ENCODE measurements at places on chromosomes 16 and 17. TPM values are rescaled to one million over a fixed set of nuclear protein-coding genes. Genes with fewer than 3 reads are reported as not detected.

DNA sequence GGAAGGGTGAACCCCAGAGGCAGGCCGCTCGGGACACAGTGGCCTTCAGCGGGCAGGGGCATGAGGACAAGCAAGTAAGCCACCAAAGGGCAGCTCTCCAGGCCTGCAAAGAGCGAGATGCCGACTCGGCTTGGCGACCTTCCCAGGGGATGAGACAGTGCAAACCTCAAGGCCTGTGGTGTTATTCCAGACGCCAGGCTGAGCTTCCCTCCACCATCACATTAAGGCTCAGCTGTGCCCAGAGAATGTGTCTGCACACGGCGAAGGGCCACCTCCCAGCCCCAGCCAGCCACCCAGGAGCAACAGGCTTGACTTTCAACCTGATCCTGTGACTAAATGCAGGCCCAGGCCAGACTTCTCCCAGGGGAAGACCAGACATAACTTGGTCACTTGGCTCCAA, 251.4 kb downstream of the SOX9 start:
- no peak overlapping the region for H3K27ac ChIP-seq
- H3K4me1 ChIP-seq = peaks cover 3% of the 10 kb centered on the region
- peaks cover 3% of the 10 kb centered on the region for H3K27me3 ChIP-seq
- ATAC-seq = no peak

DNA sequence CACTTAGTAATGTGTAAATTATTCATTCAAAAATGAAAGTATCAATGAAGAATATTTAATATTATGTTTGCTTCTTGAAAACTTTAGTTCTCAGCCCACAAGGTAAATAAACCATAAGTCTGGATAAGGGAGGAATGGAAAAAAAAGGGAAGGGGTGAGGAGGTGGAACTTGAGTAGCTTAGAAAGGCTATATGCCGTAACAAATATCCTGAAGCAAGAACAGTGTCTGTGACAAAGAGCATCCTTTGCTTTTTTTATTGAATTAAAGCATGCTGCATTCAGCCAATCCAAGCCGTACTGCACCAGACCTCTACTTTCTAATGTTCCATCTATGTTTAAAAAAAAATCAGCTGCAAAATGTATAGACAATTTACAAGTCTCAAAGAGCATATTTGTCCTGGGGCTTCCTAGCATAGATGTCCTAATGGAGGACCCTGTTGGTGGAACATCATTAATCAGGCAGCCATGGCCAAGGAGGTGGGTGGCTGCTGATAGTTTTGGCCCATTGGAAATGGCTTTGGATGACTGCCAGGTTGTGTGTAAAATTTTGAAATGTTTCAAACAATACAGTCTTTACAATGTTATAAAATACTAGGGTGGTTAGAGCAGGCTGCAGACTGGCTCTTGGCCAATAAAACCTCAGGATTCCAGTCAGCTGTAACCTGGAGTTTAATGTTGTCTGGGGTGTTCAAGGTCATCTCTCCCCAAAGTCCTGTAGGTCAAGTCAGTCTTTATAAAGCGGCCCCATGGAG, 895.8 kb upstream of the SOX9 start:
- no peak overlapping the region for H3K27ac ChIP-seq
- no peak for ATAC-seq
- no peaks in the 10 kb centered on the region for H3K27me3 ChIP-seq
- H3K4me1 ChIP-seq = no peaks in the 10 kb centered on the region
- H3K4me3 ChIP-seq = no peak overlapping the region

GRCh38 chr16:67254801-67255552, 6.2 kb downstream of the SLC9A5 start:
- peaks cover 49% of the 10 kb centered on the region for H3K27me3 ChIP-seq
- no peaks in the 10 kb centered on the region for H3K4me1 ChIP-seq
- H3K4me3 ChIP-seq = no peak overlapping the region

DNA sequence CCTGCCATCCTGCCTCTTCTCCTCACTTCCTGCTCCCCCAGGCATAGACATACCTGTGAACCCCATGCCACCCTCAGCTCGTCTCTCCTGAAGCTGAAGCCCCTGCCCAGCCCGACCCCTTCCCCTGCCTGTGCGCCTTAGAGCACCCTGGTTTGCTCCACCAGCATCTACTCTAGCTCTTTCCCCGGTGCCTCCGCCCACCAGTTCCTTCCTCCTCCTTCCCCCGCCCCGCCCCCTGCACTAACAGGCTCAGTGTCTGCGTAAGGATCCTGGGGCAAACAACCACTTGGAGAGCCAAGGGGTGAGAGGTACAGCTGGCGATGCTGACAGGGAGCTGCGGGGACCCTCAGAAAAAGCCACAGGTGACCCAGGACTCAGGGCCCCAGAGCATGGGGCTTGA, 1.9 kb downstream of the GPR142 start:
- peaks cover 3% of the 10 kb centered on the region for H3K4me1 ChIP-seq
- H3K27ac ChIP-seq = no peak overlapping the region
- H3K36me3 ChIP-seq = no peaks in the 10 kb centered on the region
- H3K27me3 ChIP-seq = peaks cover 34% of the 10 kb centered on the region

DNA sequence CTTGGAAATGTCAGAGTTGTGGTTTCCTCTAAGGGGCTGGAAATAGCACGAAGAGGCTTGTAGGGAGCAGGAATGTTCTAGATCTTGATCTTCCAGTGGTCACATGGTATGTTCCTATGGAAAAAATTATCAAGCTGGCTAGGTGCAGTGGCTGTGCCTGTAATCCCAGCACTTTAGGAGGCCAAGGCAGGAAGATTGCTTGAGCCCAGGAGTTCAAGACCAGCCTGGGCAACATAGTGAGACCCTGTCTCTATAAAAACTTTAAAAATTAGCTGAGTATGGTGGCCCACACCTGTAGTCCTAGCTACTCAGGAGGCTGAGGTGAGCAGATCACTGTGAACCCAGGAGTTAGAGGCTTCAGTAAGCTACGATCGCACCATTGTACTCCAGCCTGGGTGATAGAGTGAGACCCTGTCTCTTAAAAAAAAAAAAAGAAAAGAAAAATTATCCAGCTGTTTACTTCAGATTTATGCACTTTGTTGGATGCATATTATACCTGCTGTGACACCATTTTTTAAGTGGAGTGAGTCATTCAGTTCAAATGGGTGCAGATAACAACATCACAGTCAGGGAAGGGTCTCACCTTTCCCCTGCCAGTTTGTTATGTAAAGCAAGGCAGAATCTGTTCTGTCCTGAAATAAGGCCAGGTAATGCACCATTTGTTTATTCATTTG, 65.7 kb upstream of the LYRM9 start:
- H3K4me1 ChIP-seq = no peaks in the 10 kb centered on the region
- ATAC-seq = no peak
- H3K36me3 ChIP-seq = no peaks in the 10 kb centered on the region
- H3K27me3 ChIP-seq = peaks cover 31% of the 10 kb centered on the region

GRCh38 chr17:27602721-27603420, 28.1 kb upstream of the LGALS9 start:
- H3K36me3 ChIP-seq = no peaks in the 10 kb centered on the region
- H3K27ac ChIP-seq = no peak overlapping the region
- H3K27me3 ChIP-seq = no peaks in the 10 kb centered on the region
- no peak overlapping the region for H3K4me3 ChIP-seq
- ATAC-seq = no peak

DNA sequence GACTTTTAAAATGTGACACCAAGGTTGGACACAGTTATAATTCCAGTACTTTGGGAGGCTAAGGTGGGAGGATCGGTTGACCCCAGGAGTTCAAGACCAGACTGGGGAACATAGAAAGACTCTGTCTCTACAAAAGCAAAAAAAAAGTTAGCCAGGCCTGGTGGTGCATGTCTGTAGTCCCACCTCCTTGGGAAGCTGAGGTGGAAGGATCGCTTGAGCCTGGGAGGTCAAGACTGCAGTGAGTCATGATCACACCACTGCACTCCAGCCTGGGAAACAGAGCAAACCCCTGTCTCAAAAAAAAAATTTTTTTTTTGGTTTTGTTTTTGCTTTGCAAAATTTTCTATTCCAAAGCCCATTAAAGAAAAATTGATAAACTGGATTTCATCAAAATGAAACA, 281.4 kb downstream of the BCAS3 start:
- no peak for ATAC-seq
- H3K27ac ChIP-seq = no peak overlapping the region
- no peak overlapping the region for H3K4me3 ChIP-seq
- H3K27me3 ChIP-seq = no peaks in the 10 kb centered on the region
- H3K36me3 ChIP-seq = no peaks in the 10 kb centered on the region

GRCh38 chr16:27743963-27744362, 194.0 kb downstream of the KATNIP start:
- H3K27ac ChIP-seq = no peak overlapping the region
- no peaks in the 10 kb centered on the region for H3K27me3 ChIP-seq
- no peak overlapping the region for H3K4me3 ChIP-seq
- peaks cover 4% of the 10 kb centered on the region for H3K4me1 ChIP-seq

DNA sequence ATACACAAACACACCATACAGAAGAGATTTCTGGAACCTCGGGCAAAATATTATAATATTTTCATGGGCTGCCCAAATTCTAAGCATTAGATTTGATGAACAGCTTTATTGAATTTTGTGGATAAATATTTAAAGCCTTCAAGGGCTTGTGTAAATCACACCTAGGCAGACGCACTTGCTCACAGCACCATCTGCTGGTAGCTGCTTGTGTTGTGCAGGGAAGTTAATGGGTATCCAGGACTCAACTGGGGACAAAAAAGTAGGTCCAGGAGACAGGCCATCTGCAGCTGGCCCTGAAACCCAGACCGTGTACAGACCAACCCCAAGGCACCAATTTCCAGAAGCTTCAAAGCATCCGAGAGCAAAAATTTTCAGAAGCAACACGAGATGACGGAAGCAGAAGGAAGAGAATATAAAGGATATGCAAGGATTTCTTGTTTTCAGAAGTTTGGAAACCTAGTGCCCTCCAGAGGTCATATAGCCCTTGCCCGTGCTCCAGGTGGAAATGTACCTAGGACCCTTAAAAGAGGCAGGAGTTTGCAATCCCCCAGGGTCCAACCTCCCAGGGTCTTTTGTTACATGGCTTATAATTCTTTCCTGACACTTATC, 140.0 kb downstream of the CHD9NB start:
- no peak overlapping the region for H3K4me3 ChIP-seq
- no peaks in the 10 kb centered on the region for H3K4me1 ChIP-seq
- no peak for ATAC-seq

- no peaks in the 10 kb centered on the region for H3K4me1 ChIP-seq
- H3K36me3 ChIP-seq = no peaks in the 10 kb centered on the region
- H3K4me3 ChIP-seq = no peak overlapping the region
- ATAC-seq = no peak
- no peaks in the 10 kb centered on the region for H3K27me3 ChIP-seq
- H3K27ac ChIP-seq = no peak overlapping the region
Measured at GRCh38 chr17:4409659-4410058, 24.1 kb upstream of the SPNS3 start.

- peak overlapping the region; percentile 47 for H3K27ac ChIP-seq
- no peaks in the 10 kb centered on the region for H3K4me1 ChIP-seq
- peak overlapping the region; percentile 48 for H3K4me3 ChIP-seq
- ATAC-seq = no peak
Measured at GRCh38 chr17:73165616-73166404, 1.0 kb downstream of the SSTR2 start.

DNA sequence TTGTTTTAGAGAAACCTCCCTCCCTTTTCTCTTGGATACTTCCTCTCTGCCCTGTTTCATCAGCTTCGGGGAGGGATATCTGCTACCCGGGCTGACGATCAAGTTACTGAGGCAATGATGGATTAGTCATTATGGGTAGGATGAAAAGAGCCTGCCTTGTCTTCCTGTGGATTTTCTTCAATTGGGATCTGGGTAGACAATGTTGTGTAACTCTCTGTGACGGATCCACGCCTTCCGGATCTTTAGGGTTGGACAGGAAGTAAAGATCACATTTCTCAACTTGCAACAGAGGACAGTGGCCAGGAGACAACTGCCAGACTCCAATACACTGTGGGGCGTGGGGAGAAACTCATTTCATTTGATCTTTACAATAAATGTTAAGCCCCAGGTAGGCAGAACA, 11.3 kb upstream of the CHST6 start:
- no peak overlapping the region for H3K27ac ChIP-seq
- no peaks in the 10 kb centered on the region for H3K36me3 ChIP-seq
- no peaks in the 10 kb centered on the region for H3K4me1 ChIP-seq
- H3K4me3 ChIP-seq = no peak overlapping the region

The TBX6 gene
- 0.84 TPM for total RNA-seq

The TP53TG3 gene
- total RNA-seq = not detected

The MILR1 gene
- total RNA-seq = not detected

The OSGIN1 gene
- 8.7 TPM for total RNA-seq

The UTS2R gene
- total RNA-seq = not detected

The ZG16 gene
- total RNA-seq = not detected

The FGF11 gene
- 0.42 TPM for total RNA-seq

The RPL13 gene
- 4,984 TPM for total RNA-seq

Data from gastroesophageal sphincter (tissue), 4 donors.